Stimulated activated CD8-positive, alpha-beta memory T cell treated with anti-CD3 and anti-CD28 coated beads, Interleukin-4, amount 100 ng/mL, for 1 hour (primary cell): ENCODE measurements at places on chromosomes 11 and 22.

DNA sequence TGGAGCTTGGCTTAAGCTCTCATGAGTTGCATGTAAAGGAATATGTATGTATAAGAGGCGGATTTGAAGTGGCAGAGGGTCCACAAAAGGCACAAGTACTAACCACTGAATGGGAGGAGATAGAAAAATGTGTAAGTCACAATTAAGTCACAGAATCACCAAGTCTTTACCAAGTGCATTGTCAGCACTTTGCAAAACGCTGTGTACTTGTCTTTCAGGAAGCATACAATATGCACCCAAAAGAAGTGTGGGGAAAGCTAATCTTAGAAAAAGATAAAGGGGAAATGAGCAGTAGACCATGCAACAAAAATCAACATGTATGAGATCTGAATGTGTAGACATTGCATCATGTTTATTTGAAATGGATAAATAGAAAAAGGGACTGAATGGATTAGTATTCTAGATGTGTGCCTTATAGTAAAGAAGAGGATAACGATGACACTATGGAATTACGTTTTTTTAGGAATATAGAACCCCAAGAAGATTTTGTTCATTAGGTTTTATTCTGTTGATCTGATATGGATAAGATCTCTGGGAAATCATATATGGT is 4.5 kb downstream of the CNTF start:
- no peak for DNase-seq

DNA sequence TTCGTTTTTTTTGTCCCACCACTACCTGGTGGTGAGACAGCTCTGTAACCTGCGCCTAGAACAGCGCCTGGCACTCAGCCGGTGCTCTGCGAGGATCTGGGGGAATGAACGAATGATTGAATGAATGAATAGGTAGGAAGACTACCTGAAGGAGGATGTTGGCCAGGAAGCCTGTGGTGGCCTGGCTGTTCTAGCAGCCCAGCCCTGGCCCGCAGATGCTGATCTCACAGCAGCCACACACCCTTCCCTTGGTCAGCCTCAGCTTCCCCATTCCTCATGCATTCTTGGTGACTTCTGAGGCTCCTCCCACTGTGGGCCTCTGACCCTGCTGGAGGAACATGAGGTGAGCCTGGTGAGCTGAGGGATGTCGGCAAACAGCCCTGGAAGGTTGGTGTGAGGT is 3.7 kb downstream of the TRPM5 start:
- no peak for DNase-seq

GRCh38 chr11:131690776-131691175 is 320.4 kb downstream of the NTM start:
- no peak for DNase-seq

DNA sequence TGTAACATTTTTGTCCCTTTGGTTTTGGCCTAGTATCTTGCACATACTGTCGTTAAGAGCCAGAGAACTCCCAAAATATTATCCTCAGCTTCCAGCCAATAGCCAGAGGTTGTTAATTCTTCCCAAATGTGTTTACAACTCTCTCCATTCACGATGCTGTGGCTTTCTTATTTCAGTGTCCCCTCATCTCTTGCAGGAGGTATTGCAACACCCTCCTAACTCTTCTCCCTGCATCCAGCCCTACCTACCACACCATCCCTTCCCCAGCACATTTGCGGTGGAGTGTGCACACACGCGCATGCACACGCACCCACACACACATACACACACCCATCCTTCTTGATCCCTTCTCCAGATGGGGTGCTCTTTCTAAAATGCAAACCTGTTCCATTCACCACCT is 75.6 kb upstream of the LMO2 start:
- DNase-seq: no peak

GRCh38 chr11:62148271-62148980 is 24.6 kb downstream of the INCENP start:
- DNase-seq: no peak

DNA sequence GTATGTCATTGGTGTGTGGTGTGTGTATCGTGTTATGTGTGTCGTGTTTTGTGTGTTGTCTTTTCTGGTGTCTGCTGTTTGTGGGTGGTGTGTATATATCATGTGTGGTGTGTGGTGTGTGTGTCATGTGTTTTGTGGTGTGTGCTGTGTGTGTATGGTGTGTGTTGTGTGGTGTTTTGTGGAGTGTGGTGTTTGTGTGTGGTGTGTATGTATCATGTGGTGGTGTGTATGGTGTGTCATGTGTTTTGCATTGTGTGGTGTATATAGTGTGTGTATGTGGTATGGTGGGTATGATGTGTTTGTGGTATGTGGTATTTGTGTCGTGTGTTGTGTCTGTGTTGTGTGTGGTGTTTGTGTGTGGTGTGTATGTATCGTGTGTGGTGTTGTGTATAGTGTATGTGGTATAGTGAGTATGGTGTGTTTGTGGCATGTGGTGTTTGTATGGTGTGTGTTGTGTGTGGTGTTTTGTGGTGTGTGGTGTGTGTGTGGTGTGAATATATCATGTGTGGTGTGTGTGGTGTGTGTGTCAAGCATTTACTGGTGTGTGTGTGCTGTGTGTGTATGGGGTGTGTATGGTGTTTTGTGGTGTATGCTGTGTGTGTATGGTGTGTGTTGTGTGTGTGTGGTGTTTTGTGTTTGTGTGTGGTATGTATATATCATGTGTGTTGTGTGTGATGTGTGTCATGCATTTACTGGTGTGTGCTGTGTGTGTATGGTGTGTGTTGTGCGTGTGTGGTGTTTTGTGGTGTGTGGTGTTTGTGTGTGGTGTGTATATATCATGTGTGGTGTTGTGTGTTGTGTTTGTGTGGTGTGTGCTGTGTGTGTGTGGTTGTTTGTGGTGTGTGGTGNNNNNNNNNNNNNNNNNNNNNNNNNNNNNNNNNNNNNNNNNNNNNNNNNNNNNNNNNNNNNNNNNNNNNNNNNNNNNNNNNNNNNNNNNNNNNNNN is 12.7 kb downstream of the PIM3 start:
- DNase-seq: no peak

DNA sequence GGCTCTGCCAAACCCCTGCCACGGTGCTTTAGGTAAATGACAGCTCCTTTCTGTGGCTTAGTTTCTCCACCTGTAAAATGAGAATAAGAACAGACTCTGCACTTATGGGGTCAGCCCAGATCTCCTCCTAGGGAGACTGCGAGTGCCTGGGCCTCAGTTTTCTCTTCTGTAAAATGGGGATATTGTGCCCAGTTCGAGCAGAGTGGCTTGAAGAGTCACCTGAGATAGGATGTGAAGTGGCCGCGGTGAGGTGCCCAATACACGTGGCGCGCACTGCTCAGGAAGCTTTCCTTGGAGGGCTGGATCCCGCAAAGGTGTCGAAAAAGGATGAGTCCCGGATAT is 473 bp upstream of the EMID1 start:
- no peak for DNase-seq

- DNase-seq: no peak
These were observed 64.0 kb downstream of the RPUSD4 start for GRCh38 chr11:126147208-126148111.

DNA sequence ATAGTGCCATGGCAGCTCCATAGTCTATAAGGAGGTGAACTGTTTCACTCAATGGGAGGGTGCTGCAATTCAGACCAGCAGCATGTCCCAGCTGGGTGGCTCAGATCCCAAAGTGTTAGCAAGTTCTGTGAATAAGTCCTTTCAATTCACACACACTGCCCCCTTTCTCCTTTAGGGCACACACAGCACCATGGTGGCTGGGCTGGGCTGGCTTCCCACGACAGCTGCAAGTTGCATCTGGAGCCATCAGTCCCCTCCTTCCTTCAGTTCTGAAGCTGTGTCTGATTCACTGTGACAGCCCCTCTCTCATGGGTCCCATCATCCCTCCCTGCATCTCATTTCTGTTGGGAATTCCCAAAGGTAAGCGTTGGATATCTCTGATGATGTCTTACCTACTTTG is 324.1 kb upstream of the NCAM1 start:
- DNase-seq: no peak

DNA sequence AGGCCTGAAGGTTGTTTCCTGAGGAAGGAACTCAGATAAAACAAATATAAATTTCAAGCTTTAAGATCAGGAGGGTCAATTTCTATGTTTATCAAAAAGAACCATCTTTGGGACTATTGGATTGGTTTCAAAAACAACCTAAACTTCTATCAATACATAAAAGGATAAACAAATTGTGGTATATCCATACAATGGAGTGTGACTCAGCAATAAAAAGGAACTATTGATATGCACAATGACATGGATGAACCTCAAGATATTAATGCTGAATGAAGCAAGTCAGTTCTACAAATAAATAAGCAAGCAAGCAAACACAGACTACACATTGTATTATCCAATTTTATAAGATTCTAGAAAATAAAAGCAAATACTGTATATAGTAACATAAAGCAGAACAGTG is 11.1 kb upstream of the CLPB start:
- no peak for DNase-seq

DNA sequence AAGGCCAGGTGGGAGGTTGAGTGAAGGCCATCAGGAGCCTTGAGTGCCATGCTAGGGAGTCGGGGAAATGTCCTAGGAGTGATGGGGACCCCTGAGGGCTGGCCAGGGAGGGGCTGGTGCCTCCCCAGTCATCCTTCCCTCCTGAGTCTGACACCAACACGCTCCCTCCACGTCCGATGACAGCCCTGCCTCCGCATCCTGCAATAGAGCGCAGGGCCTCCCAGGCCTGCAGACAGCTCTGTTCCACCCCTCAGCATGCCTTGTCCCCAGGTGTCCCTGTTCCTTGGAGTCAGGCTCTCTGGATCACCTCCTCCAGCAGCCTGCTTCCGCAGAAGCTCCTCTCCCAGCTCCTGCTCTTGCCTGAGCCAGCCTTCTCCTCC is 3.1 kb downstream of the RAC2 start:
- DNase-seq: no peak

GRCh38 chr22:21077884-21078508 is 32.2 kb downstream of the LRRC74B start:
- no peak for DNase-seq

DNA sequence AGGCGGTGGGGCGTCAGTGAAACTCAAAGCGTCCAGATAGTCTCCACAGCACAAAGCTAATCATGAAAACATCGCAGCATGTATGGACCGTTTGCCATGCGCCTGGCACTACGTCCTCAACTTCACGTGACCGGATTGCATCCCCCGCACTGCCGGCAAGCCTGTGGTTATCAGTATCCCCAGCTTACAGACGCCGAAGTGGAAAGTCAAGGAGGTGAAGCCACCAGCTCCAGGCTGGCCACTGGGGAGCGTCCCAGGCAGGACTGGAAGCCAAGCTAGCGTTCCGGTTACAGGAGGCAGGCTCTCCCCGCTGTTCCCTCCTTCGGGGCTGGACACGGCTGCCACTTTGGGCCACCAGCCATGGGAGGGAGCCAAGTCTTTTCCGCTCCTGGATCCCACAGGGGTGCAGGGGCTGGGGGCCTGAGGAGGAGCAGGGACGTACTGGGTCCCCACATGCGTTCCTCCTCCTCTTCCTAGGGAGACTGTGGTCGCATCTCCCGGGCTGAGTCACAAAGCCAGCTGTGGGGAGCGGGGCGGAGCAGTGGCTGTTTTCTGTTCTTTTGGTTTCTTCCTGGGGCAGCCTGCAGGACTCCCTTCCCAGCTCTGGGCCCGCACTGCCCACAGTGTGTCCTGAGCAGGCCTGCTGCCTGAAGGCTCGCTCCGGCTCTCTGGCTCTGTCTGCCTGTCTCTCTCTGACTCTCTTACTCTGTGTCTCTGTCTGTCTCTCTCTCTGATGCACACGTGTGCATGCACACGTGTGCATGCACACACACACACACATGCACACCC is 4.3 kb upstream of the OSBPL5 start:
- DNase-seq: no peak

DNA sequence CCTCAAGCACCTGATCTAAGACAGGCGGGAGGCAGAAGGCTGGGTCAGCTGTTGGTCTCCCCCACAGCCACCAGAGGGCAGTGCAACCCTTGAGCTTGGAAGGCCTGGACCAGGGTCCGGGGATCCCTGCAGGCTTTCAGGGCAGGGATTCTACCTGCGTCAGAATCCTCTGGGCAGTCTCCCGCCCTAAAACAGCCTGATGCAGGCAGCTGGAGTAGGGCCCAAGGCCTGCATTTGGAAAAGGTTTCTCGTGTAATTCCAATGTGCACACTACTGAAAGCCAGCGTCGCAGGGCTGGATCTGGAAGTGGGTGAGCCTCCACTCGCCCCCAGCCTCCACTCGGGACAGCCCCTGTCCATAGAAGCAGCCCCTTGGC is 31.8 kb downstream of the BID start:
- DNase-seq: peak; percentile 37

GRCh38 chr11:47768101-47768612 is 1.0 kb upstream of the FNBP4 start:
- no peak for DNase-seq

DNA sequence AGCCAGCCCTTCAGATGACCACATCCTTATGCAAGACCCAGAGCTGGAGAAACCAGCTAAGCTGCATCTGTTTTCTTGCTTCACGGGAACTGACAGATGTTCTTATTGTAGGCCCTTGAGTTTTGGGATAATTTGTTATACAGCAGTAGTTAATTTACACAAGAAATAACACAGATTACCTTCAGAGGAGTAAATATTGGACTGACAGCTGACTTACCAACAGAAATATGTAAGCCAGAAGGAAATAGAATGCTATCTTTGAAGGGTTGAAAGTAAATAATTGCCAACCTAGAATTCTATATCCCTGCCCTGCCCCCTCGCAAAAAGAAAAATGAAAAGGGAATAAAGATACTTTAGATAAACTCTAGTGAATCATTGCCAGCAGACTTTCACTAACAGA is 124.1 kb downstream of the WNT7B start:
- no peak for DNase-seq

DNA sequence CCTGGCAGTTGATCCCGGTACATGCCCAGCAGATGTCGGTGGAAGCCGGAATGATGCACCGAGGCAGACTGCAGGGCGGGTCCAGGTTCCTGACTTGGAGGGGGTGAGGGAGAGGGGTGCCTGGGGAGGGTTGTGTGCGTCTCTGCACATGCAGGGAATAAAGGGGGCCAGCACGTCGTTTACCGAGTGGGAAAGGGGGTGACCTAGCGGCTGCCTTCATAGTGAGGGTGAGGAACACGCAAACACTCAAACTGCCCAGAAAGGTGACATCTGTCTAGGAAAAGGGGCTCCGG is 801.7 kb downstream of the TBC1D22A start:
- no peak for DNase-seq

GRCh38 chr11:128146926-128147605 is 440.3 kb downstream of the ETS1 start:
- DNase-seq: no peak

GRCh38 chr22:36017651-36018091 is 11.0 kb downstream of the RBFOX2 start:
- no peak for DNase-seq

- no peak for DNase-seq
These were observed 42.6 kb downstream of the SLC22A12 start for GRCh38 chr11:64633555-64634159.

GRCh38 chr11:100093698-100094097 is 593.4 kb upstream of the ARHGAP42 start:
- DNase-seq: no peak

DNA sequence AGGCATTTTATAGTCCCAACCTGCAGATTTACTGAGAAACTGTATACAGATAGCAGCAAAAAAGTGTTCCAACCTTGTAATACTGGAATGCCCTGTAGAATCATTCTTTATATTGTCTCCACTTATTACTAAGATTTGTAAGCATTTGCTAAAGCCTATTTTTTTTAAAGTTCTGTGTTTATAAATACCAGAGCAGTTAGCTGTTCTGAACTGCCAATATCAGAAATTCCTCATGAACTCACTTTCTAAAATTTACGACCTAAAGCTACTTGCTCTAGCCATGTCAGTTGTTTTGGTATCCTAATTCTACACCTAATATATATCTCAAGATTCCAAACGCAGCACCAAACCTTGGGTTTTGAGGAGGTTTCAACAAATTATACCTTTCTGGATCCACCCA is 103.2 kb downstream of the C11orf65 start:
- no peak for DNase-seq
